ENCODE measurements at places on chromosomes 2 and 18.

DNA sequence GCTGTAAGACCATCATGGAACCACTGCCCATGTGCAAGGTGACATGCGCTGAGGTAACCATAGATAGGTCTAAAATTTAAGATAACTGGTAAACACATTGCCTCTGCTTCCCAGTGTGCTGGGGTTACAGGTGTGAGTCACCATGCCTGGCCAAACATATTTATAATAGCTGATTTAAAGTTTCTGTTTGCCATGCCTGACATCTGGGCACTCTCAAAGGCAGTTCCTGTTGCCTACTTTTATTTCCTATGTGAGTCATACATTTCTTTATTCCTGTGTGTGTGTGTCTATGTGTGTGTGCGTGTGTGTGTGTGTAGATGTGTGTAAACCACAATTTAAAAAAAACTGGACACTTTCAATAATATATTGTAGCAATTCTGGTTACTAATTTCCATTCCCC, 415.2 kb upstream of the NETO1 start:
- no peak for DNase-seq

- DNase-seq = no peak
Observed at GRCh38 chr2:181483876-181484275, 26.7 kb downstream of the ITGA4 start.

GRCh38 chr2:164260506-164260905, 360.8 kb downstream of the GRB14 start:
- DNase-seq = no peak

DNA sequence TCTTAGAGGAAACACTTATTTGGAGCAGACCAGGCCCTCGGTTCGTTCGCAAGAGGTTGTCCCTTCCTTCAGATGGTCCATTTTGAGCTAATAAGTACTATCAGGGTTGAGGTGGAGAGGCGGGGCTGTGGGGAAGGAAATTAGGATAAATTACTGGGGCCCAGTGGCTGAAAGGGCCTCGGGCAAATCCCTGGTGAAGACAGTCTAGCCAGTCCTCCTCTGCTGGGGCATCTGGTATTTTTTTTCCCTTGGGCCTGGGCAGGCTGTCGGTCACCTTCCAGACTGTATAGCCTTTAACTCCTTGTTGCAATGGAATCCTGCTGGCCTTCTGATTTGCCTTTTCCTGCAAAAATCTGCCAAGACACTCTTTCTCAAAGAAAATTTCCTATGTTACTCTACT, 1.7 kb upstream of the MYO3B start:
- no peak for DNase-seq

- no peak for DNase-seq
Observed at GRCh38 chr2:155690785-155691184, 641.7 kb downstream of the NR4A2 start.

GRCh38 chr2:126975671-126976655, 77.3 kb downstream of the TEX51 start:
- no peak for DNase-seq

DNA sequence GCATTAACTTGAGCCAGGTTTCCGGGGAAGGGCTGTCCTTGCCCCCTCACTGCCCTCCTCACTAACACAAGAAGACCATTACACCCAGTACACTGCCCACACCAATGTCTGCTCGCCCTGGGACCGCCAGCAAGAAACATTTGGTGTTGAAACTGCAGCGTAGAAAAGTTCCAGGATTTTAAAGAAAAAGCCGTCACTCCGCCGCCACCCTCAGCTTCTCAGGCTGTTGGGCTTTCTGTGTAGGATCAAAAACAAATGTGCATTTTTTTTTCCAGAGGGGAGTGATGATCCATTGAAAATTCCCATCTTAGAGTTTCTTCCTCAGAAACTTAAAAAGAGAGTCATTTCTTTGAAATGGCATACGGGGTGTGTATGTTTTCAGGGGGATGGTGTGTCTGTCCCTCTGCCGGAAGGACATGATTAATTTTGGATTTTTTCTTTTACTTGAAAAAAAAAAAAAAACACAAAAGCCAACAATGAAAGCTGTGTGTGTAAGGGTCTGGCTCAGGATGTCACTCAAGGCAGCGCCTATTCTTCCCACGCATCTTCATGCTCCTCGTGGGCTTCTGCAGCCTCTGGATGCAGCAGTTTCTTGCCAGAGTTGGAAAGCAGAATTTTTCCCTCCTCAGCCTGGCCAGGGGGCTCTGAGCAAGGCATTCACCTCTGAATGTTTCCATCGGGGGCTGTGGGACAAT, 184.9 kb downstream of the GLI2 start:
- no peak for DNase-seq

GRCh38 chr2:172095905-172096625, 6.6 kb downstream of the DLX2 start:
- peak; percentile 31 for DNase-seq

GRCh38 chr18:68648191-68648590, 66.7 kb downstream of the TMX3 start:
- DNase-seq = no peak

GRCh38 chr18:51417643-51418483, 220.4 kb upstream of the MEX3C start:
- DNase-seq = no peak

DNA sequence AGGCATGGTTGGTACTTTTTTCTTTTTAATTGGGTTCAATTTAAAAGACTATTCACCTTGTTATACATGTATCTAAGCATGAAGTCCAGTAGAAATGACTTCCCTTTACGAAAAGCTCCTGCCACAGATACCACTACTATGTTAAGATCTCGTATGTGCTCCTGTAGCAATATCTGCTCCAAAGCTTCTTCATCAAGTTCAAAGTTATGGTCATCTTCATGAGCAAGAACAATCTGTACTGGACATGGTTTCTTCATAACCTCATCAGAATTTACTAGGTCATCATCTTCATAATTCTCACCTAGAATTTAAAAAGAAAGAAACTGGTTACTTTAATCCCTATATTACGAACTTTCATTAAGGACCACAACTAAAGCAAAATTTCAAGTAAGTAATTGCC, 33.9 kb downstream of the ATL2 start:
- DNase-seq = no peak

DNA sequence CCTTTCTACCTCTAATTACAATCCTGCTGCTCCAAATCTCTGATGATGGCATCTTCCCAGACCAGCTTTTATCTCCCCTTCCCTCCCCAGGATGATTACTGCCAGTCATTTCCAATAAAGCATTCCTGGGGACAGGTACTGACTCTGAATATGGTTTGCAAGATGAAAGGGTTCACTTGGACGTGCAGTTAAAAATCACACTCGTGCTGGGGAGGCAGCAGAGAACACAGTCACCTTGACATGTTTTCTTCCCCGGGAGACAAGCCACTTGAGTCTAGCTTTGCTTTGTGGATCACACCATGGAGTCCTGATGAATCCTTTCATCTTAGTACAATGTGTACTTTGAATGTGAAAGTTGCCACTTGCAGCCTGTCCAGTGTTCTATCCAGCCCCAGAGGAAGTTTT, 175.0 kb downstream of the ALPK2 start:
- DNase-seq = no peak

DNA sequence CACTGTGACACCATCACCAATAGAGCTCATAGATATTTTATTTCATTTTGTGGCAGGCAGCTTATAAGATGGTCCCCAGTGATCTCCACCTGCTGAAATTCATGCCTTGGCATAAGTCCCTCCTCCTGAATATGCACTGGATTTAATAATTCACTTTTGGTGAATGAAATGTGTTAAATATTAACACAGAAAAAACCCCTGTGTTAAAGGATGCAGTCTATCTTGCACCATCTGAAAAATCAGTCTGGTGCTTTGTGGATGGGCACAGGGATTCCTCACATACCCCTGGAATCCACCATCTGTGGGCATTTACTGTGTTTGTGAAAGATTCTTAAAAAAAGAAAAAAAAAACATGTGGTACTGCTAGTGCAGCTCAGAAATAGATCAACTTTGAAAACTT, 26.1 kb upstream of the WIPF1 start:
- no peak for DNase-seq

DNA sequence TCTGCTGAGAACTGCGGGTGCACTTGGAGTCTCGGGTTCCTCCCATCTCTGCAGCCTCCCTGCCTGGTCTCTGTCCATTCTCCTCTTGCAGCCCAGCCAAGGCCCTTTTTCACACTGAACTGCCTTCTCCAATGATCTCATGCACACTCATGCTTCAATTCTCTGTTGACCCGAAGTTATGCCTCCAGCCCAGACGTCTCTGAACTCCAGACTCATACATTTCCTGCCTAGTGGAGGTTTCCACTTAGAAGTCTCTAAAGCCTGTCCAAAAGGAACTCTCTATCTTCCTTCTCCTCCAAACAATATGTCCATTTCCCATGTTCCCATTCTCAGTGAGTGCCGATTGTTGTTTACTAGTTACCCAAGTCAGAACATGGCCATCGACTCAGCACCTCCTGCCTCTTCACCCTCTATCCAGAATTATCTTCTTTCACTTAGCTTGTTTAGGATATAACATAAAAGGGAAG, 155.2 kb downstream of the IRS1 start:
- DNase-seq = no peak

DNA sequence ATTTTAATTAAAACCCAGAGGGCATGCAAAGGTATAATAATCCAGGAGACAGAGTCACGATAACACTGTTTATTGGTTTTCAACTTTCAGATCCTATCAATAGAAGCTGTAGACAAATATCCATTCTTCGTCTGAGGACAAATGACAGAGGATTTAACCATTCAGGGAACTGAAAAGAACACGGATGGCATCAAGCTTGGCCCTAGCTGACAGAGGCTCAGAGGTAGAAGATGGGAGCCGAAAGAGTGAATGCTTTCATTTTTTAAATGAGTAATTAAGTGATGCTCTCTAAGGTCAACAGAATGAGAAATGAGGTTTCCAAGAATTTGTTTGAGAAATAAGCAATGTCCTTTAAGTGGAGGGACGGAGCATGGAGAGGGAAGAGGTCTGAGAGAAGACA, 62.1 kb downstream of the BCL2 start:
- no peak for DNase-seq

- no peak for DNase-seq
Observed at GRCh38 chr18:47418746-47419145, 167.3 kb upstream of the SKOR2 start.

- no peak for DNase-seq
Observed at GRCh38 chr18:65567372-65567771, 183.4 kb upstream of the CDH7 start.

GRCh38 chr2:182379241-182379640, 47.6 kb downstream of the PDE1A start:
- no peak for DNase-seq

GRCh38 chr2:58156780-58157179, 84.3 kb downstream of the FANCL start:
- DNase-seq = no peak

DNA sequence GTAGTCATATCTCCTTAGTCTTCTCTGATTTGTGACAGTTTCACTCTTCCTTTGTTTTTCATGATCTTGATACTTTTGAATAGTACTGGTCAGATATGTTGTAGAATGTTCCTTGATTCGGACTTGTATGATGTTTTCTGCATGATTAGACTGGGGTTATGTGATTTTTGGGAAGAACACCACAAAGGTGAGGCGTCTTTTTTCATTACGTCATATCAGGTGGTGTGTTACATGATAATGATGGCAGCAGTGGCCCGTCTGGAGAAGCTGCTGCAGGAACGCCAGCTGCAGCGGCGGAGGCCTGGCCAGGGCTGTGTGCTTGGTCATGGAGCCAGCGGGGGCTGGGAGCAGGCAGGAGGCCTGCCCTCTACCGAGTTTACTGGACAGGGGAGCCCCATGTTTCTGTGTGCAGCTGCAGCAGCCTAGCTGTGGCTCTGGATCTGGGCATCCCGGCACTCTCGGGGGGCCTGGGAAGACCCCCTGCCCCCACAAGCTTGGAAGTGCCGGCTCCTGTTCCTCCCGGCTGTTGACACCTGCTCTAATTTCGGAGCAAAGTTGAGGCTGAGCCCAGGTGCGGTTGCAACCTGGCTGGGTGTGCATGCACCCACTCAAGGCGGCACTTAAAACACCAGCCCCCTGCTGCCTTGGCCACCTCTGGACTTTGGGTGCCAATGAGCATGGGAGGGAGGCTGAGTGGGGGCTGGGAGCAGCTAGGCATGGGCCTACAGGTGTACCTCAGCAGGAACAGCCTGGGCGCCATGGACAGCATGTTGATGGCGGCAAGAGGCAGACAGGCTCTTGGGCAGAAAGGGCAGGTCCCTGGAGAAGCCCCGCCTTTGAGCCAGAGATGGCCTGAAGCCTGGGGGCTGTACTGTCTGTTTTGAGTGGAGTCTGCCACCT, 26.1 kb downstream of the SLC4A10 start:
- no peak for DNase-seq

DNA sequence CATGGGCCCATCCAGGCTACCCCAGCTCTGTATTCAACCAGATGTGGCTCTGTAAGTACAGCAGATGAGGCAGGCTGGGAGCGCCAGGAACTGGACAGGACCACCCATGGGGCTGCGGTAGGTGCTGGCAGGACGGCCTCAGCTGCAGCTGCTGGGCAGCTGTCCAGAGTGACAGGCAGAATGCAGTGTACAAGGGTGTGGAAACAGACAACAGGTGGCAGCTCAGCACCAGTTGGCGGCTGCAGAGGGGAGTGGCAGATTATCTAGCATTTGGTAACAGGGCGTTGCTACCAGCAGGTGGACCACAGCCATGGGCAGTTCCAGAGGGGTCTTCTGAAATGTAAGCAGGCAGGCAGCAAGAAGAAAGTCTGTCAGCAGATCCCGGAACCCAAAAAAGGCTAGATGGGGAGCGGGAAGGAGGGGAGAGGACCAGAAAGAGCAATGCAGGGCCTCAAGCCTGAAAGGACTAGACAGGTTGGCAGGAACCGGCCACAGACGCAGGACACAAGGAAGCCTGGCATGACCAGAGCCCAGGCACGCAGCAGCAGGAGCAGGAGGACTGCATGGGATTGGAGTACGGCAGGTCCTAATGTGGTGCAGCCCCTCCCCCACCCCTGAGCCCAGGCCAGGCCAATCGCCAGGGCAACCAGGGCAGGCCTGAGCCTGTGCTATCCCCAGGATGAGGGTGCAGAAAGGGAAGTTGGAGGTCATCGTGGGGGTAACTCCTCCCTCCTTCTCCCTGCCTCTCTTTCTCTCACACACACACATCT, 24.7 kb downstream of the PKDCC start:
- DNase-seq = no peak

DNA sequence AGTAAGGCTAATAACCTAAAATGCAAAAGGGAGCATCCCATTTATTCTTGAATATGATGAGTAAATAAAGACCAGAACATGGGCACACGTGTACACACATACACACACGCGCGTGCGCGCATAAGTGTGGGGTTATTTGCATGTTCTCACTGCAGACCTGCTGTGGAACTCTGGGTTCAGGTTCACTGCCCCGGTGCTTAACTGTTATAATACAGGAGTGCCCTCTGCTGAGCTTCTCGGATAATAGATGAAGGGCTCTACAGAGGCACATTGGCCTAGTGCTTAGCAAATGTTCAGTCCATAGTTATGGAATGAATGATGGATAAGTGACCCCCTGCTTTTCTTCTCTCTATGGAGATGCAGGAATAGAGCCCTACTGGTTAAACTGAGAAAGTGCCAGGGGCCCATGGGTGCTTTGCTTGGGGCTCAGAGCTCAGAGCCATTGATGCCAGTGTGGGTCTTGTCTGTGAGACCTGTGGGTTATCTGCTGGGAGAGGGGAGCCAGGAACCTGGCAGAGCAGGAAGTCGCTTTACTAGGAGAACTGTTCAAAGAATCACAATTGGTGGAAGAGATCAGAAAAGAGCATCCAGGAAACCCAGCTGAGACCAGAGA, 3.6 kb upstream of the ARL4C start:
- peak; percentile 61 for DNase-seq

- DNase-seq = peak; percentile 26
Observed at GRCh38 chr2:207528980-207529329, 807 bp upstream of the CREB1 start.

GRCh38 chr2:221649051-221649775, 77.1 kb upstream of the EPHA4 start:
- no peak for DNase-seq
